NCI-H187 (cell line): ENCODE measurements at places on chromosomes 5 and 9.

DNA sequence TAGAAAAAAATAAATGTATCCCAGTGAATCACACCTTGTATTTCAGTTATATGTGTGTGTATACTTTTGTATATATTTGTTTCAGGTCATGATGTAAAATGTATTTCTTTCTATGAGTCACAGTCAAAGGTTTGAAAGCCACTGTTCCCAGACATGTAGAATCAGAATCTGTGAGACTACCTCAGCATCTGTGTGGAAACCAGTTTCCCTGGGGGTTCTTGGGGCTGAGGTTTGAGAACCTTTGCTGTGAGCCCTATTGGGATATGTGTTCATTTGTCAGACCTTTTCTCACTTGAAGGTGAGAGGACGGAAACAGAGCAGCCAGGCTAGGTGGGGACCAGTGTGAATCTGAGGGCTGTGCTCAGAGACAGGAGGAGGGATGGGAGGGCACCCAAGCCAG, 78.7 kb upstream of the SAP30L start:
- no peak for DNase-seq

DNA sequence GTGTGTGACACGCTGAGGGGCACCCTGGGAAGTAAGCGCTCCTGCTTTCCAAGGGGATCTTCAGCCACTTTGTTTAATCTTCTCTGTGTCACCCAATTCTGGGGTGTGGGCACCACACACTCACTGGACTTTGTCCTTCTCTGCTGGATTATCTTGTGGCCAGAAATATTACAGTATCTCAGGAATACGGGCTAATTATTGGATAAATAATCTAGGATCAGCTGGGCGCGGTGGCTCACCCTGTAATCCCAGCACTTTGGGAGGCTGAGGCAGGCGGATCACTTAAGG, 50.9 kb downstream of the COL5A1 start:
- DNase-seq = no peak

DNA sequence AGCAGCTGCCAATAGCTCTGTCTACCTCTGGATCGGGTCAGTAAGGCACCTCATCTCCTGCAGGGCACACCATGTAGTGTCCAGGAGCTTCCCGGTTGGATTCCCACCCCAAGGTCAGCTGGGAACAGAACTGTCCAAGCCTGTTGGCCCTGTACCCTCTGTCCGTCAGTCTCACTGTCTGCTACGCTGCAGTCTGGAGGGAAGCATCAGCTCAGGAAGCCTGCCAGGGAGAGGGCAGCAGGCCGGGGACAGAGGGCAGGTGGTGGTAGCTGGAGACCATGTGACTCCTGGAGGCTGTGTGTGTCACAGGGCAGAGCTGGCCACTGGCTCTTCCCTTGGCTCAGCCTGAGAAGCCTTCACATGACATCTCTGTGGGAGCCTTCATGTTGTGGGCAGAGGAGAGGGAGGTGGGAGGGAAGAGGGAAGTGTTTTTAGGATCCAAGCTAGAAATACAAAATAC, 134.5 kb downstream of the SEC61B start:
- DNase-seq = no peak

GRCh38 chr5:8824371-8824770, 721.5 kb downstream of the SEMA5A start:
- no peak for DNase-seq

DNA sequence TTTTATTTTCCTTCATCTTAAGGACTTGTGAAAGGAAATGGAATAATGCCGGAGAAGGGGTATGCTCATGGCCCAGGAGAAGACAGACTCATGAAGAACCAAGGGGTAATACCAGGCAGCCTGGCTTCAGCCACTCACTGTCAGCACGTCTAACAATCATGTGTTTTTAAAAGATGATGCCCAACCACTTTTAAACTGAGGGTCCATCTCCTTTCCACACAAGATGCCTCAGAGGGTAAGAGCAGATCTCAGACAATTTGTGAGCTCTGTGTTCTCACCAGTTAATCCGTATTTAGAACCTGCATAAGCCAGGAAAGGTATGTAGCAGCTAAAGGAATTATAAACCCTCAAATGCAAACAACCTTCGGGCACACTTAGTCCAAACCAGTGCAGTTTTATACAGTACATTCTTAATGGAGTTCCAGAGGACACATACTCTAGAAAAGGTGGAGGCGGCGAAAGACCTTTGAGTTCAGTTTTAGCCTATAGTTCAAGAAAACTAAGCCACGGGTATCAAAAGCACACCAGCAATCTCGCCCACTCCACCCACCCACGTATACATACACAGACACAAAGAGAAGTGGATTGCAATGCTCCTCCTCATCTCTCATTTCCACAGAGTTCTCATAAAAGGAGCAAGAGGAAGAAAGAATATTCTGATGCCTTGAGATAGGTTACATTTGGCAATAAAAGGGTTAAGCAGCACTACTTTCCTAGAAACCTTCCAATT, 2.6 kb downstream of the DIAPH1 start:
- DNase-seq = no peak

GRCh38 chr5:102628441-102629175, 126.5 kb upstream of the PAM start:
- DNase-seq = no peak

DNA sequence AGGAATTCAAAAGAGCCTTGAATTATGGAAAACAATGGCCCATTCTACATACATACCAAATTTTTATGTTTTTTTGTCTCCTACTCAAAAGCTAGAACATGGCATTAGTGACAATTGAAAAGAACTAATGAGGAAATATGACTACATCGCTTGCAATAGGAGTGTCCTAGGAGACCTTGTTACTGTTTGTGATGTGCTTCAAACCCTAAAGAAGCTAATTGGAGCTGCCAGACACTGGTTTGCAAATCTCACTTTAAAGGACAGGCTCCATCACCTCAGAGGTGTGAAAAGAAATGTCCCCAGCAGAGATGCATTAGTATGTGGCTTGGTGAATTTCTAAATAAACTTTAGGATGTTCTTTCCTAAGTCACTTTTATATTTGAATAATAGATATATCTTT, 354.2 kb upstream of the EFNA5 start:
- DNase-seq = no peak

DNA sequence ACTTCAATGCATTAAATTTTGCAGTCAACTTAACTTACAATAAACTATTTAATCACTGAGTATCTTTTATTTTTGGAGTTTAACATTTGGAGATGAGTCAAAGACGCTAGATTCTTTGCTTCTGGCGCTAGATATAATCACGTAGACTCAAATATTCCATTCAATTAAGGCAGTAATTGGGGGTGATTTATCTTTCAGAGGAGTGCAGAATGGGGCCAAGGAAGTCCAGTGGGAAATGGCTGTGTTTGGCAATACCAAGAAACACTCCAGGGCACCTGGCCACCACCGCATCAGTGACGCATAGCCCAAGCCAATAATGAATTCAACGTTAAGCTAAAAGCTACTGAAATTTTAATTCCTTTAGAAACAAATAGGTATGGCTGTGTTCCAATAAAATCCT, 81.2 kb downstream of the PHAX start:
- no peak for DNase-seq

DNA sequence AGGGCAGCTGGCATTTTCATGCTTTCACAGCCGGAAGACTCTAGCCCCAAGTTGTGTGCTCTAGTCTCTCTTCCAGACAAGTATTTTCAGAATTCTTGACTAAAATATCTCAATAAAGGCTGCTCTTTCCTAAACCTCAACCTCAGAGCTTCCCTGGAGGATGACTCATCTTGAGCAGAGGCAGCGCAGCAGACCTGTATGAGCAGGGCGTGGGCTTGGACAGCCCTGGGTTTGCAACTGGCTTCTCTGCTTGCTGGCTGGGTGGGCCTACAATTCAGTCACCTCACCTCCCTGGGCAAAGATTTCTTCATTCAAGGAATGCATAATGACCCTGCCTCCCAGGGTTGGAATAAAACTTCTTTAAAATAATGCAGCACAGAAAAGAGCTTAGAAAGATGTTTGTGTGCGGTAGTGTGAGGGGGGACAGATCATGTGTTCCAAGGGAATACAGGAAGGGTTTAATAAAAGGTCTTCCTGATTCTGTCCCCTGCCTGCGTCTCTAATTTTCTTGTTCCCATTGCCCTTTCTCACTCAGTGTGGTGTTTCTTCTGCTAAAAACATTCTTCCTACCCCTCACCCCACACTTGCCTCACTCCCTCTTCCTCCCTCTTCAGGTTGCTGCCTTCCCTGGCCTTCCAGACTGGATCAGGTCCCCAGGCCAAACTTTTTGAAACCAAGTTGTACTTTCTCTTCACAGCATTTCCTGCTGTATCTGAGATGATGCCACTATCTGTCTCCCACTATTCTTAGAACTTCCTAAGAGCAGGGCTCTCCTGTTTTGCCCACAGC, 39.4 kb upstream of the MAP1B start:
- no peak for DNase-seq

GRCh38 chr9:129640871-129641749, 841 bp downstream of the ASB6 start:
- no peak for DNase-seq

DNA sequence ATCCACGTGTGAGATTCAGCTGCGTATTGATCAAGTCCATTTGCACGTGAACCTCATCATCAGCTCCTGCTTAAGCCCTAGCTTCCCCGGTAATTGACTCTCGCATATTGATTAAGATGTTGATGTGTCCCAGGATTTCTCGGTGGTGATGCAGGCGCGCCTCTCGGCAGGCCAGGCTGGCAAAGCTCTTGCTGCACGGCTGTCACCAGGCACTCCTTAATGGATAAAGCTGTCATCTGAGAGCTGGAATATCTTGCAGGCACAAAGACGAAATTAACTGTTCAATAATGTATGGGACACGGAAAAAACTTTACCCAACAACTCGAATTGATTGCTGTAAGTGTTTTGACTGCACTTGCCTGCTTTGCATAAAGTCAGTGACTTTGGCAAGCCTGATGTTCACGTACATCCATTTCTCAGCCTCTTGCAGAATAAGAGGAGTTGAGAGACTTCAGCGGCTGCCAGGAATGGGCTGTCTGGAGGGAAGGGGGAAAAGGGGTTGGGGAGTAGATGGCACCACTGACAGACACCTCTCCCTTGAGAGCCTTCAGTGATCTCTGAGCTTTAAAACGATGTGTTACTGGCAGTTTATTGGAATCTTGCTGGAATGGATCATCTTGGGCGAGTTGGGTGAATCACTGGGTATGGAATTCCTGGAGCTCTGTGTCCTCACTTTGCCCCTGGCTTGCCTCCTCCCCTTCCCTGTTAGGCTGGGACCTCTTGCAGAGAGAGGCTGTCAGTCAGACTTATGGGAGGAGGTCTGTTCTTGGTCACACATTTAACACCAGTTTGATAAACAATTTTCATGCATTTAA, 650.3 kb downstream of the CCDC171 start:
- no peak for DNase-seq

- DNase-seq = no peak
Measured at GRCh38 chr9:89984214-89984613, 379.4 kb downstream of the GADD45G start.
